ENCODE measurements at places on chromosomes 1 and 21.

- no peak for DNase-seq
Measured at GRCh38 chr1:35838693-35839245, 31.0 kb downstream of the AGO4 start.

DNA sequence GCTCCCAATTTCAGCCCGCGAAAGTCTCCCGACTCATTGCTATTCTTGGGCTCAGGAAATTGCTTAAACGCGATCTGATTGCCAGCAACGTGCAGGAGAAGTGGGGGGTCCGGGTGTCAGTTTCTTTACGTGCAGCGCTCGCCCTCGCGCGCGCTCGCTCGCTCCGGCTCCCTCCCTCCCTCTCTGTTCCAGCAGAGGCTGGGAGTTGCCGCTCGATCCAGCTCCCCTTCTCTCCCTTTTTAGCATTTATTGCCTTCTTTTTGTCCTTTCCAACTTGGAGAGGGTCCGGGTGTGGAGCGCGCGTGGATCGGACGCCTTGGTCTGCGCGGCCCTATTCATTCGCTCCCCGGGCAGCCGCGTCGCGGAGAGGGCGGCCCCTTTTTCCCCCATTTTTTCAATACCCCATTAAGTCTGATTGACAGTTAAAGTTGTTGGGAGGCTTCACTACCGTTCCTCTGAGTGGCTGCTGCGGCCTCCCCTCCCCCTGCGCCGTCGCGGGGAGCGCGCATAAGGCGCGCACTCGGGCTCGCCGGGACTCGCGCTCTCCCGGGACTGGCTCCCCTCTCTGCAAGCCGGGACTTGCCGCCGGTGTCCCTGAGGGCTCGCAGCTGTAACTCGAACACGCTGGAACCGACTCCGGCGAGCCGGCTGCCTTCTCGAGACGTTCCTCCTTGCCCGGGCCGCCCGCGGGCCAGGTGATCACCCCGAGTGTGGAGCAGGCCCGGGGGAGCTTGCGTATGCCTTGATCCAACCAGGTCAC is at the start of gene DHRS3:
Gene DHRS3, minus strand, starts transcription at position 310 of the 760 bp plus-strand sequence. CDS start 862 bp downstream, outside the sequence.
- DNase-seq = peak; percentile 70

DNA sequence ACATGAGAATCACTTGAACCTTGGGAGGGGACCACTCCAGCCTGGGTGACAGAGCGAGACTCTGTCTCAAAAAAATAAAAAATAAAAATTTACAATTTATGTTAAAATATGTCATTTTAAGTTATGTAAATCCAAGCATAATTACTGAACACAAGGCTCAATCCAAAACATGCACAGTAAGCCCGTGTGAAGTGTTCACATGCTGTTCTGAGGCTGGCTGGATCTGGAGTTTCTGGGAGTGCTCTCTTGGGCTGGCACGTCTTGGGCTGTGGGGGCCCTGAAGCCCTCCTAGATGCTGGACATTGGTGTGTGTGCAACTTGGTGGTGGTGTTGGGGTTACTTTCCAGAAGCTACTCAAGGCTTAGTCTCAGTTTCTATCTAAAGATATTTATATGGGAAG is 25.2 kb downstream of the ADARB1 start:
- no peak for DNase-seq

DNA sequence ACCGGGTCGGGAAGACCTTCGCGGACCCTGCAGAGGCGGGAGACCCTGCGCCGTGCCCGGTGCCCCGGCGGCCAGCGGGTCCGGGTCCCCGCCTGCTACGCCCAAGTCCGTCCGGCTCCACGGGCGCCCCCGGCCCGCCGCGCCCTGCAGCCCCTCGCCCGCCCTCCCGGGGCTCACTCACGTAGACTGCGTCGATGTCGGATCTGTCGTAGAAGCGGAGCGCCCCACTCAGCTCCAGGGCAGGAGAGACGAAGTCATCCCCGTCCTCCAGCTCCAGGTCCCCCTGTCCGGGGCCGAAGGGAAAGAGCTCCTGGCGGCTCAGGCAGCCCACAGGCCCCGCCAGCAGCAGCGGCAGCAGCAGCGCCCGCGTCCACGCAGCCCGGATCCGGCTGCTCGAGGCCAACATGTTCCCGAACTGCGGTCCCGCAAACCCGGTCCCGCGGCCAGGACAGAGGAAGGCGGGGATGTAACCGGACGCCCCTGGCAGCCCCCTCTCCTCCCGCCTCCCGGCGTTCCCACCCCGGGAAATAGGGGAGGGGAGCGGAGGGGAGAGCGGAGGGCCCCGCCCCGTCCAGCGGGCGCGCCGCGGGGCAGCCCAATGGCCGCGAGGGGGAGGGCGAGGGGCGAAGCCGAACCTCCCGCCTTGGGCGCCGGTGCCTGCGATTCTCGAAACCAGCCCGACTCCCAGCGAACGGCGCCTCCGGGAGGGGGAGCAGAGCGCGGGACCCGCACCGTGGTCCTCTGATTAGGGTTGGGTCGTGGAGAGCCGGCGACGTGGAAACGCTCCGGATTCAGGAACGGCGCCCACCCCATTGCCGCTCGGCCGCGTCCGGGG is at the start of gene NID1:
Gene NID1, minus strand, starts transcription at position 417 of the 835 bp plus-strand sequence. Its CDS starts 11 bp downstream, at position 406.
- DNase-seq = peak; percentile 72

GRCh38 chr1:153506831-153507413 is 28.9 kb downstream of the S100A6 start:
- DNase-seq = no peak

GRCh38 chr1:183837062-183837461 is 32.1 kb downstream of the RGL1 start:
- no peak for DNase-seq

- DNase-seq = no peak
Measured at GRCh38 chr1:19325958-19326747, 14.0 kb downstream of the SLC66A1 start.

DNA sequence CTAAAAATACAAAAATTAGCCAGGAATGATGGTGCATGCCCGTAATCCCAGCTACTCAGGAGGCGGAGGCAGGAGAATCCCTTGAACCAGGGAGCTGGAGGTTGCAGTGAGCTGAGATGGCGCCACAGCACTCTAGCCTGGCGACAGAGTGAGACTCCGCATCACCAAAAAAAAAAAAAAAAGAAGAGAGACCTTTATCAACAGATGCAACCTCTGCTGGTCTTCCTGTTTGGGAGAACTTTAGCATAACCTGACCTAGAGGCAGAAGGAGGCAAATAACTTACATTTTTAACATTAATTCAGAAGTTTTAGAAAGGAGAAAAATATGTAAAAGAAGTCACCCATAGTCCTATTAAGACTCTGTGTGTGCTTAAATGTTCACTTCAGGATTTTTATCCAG is 32.4 kb downstream of the SLAMF1 start:
- no peak for DNase-seq

GRCh38 chr1:152110860-152111514 is 4.3 kb downstream of the TCHH start:
- DNase-seq = no peak

GRCh38 chr1:214427871-214428277 is 123.5 kb downstream of the PTPN14 start:
- no peak for DNase-seq

- DNase-seq = no peak
Measured at GRCh38 chr1:21149430-21149854, 27.3 kb downstream of the EIF4G3 start.

- DNase-seq = no peak
Measured at GRCh38 chr1:170407138-170407537, 124.8 kb upstream of the GORAB start.

GRCh38 chr1:151968791-151969399 is 24.8 kb downstream of the S100A10 start:
- no peak for DNase-seq

- DNase-seq = no peak
Measured at GRCh38 chr1:246193537-246193936, 313.5 kb downstream of the SMYD3 start.

GRCh38 chr1:206555473-206555935 is 48.2 kb downstream of the RASSF5 start:
- DNase-seq = no peak

- no peak for DNase-seq
Measured at GRCh38 chr1:220378571-220379302, 106.5 kb upstream of the RAB3GAP2 start.

GRCh38 chr1:111290104-111290503 is 547 bp upstream of the CHIA start:
- no peak for DNase-seq

- DNase-seq = no peak
Measured at GRCh38 chr1:159851407-159851806, 11.1 kb downstream of the VSIG8 start.

- DNase-seq = no peak
Measured at GRCh38 chr1:203422116-203422515, 53.5 kb upstream of the PRELP start.

DNA sequence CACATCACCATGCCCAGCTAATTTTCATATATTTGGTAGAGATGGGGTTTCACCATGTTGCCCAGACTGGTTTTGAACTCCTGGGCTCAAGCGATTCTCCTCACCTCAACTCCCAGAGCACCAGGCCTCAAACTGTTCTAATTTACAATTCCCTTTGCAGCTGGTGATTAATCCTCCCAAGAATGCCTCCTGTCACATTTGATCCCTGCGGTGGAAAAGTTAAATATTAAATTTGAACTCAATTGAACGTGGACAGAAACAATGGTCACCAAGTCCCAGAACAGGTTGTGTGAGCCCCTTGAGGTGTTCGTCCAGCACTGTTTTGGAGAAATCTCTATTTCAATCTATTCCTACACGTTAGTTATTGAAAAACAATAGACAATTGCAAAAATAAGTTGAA is 2.0 kb upstream of the ANKRD35 start:
- DNase-seq = no peak

DNA sequence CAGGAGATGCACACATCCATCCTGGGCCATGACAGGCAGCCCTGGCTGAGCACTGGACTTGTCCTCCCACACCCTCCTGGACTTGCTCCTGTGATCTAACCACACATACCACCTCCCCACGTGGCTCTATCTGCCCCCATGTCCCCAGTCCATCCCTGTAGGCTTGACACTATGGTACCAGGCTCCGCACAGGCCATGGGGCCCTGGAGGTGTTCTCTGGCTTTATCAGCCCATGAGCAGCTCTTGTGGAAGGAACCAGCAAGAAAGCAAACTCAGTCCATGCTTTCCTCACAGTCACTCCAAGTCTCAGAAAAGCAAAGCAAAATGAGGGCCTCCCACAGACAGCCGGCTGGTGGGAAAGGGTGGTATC is 61.6 kb downstream of the CD46 start:
- no peak for DNase-seq

DNA sequence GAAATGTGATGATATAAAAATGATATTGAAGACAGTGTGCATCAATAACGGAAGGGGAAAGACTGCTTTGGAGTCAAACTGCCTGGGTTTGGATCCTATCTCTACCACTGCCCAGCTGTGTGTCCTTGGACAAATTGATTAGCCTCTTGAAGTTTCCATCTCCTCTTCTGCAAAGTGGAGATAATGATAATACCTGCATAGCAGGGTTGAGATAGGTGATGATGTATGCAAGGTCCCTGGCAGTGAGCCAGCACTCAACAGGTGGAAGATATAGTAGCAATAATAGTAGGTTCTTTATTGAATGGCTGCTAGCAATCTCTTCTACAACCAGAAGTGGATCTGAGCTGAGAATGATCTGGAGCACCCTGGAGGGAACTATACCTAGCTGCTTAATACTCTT is 166.7 kb downstream of the MIS18A start:
- DNase-seq = no peak

GRCh38 chr1:46413596-46413985 is 19.5 kb downstream of the FAAH start:
- DNase-seq = no peak

DNA sequence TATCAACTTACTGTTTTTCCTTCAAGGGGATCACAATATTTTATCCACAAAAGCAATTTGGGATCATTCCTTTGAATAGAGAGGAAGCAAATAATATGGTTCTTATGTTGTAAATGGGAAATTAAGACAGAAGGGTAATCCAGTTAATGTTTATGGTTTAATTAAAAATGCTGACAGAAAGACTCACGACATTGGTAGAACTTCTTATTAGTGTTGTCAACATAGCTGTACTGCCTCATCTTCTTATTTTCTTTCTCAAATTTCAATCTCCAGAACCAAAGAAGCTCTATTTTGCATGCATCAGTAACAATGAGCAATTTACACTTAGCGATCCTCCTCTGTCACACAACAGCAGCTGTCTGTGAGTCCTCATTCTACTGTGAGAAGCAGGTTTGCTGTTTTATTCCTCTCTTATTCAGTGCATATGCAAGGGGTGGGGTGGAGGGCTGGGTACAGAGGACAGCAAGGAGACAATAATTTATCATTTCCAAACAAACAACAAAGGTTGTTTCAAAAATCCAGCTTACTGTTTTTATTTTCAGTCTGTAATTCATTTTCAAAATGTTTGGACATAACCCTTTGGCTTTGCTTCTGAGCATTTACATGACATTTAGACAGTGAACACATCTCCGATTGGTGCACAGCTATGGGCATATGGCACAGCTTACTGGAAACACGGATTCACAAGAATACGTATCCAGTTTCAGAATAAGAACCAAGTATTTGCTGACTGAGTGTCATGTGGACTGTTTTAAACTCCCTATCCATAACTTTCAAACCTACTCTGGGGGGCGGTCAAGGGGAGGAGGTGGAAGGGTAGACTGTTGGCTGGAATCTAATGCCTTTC is 335.9 kb downstream of the RGS7 start:
- DNase-seq = no peak

GRCh38 chr1:113292603-113293255 is 97.6 kb upstream of the MAGI3 start:
- no peak for DNase-seq

GRCh38 chr21:44701541-44701940 is 4.6 kb downstream of the KRTAP10-12 start:
- no peak for DNase-seq

- no peak for DNase-seq
Measured at GRCh38 chr1:183840140-183840539, 35.2 kb downstream of the RGL1 start.

DNA sequence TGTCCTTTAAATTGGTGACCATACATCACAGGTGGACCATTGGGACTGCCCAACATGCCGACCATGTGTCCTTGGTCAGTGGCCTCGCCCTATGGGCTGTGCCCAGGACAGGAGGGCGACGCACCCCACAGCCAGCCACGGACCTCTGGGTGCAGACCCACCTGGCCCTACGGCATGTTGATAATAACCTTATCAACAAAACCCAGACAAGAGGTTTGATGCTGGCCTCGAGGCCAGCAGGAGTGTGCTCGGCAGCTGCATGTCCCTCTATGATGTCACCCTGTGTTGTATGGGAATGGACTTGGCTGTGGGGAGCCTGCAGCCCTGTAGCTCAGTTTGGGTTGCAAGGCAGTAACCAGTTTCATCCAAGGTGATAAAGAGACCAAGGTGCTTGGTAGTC is 32.1 kb downstream of the SLC37A1 start:
- no peak for DNase-seq

- no peak for DNase-seq
Measured at GRCh38 chr1:239212811-239213220, 173.6 kb upstream of the CHRM3 start.

DNA sequence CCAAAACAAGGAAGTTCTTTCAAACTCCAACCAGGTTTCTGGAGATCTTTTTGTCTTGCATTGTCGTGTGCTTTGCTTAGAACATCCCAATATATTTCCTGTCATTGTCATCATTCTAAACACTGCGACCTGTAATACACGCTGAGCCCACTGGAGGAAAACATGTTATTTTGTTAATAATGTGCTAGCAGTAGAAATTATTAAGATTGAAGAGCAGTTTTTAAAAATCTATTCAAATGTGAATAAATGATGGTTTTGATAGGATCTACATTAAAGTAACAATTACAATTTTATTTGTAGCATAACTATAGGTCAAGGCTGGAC is 268.5 kb downstream of the PTPRC start:
- DNase-seq = no peak
